CD4-positive, alpha-beta T cell treated with Interleukin-2 at 100 ng/mL for 4 hours (primary cell): ENCODE measurements at places on chromosomes 3 and 15.

DNA sequence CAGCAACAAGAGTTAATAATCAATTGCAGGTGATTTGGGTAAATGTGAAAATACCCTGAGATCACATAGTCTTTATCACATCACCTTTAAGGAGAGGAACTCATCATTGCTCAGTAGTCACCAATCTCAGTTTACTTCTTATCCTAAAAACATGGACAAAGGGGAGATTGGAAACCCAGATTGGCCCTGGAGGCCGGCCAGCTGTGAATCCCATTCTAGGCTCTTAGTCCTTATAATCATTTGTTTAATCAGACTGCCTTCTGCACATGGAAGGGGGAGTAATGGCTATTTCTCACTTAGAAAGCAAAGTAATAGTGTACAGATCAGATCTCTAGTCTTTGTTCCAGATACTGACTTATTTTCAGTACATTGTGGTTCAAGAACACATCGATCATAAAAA, 37.2 kb upstream of the CPB1 start:
- no peak for DNase-seq

DNA sequence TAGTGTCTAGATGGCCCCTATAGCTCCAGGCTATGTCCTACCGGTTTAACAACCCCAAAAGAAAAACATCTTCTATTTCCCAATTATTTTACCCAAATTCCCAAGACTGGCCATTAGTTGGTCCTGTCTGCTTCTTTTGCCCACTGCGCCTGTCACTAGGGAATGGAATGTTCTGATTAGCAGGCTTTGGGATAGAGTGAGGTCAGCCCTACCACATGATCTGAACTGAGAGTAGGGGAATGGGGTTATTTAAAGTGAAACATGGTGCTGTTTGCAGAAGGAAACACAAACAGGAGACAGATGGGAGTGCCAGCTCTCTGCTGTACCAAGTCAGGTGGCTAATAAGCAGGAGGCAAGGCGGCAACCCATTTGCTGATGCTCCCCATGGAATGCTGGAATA, 635.6 kb upstream of the CFAP20DC start:
- no peak for DNase-seq

DNA sequence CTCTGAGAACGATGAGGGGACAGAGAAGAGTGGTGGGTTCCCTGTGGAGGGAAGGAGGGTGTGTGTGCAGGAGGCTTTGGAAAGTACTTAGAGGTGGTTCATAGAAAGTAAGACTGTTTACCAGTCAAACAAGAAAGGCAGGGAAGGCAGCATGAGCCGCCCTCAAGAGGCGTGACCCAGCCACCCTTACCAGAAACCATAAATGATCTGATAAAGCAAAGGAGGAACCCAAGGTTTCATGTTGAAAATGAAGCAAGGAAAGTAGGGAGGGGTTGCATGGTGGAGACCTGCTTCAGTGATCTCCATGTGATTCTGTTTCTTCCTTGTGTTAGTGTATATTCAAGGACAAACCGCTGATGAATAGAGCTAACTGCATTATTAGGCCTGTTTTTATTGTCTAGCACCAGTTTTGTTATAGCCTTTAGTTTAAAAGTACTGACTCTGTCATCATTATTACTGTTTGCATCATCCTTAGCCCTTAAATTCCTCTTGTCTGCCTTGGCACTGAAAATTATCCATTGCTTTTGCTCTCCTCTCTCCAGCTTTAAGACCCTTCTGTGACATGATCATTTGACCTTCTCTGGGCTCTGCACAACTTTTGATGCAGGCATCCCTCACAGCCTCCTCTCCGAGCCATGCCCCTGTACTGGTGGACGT, 96.1 kb downstream of the STAC start:
- DNase-seq = no peak

- DNase-seq = no peak
These were observed 72.1 kb downstream of the FOXP1 start for GRCh38 chr3:71511446-71511845.

DNA sequence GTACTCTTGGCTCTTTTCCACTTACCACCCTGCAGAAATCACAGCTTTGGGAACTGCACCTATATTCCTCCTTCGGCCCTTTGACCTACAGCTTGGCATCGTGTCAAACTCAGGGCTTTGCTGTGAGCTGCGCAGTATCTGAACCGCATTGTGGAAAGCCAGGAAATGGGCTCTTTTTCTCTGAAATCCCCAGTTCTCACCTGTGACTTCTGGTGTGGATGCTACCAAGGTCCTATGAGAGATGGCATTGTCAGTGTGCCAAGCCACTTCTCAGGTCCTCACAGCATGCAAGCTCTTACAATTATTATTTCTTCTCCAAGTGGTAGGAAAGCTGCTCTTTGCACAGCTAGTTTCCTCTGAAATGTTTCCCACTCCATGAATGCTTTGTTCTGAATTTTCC, 450.6 kb upstream of the TBL1XR1 start:
- peak; percentile 56 for DNase-seq

DNA sequence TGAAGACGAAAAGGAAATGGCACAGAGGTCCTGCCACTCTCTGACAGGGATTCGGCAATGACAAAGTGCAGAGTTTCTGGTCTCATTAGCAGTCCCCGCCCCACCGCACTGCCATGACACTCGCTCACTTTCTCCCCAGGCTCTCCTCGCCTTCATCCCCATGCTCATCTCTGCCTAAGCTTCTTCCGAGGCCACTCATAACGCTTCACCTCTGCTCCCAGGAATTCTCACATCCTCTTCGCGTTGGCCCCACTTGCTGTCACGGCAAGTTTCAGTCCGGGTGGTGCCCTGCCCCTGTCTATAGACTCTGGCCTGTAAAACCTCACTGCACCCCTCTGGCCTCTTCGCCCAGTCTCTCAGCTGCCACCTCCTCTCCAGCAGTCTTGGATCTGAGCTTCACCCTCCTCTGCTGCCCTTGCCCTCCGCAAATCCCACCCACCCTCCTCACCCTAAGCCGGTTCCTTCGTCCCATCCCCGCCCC, 654 bp downstream of the RUBCN start:
- DNase-seq = peak; percentile 23

DNA sequence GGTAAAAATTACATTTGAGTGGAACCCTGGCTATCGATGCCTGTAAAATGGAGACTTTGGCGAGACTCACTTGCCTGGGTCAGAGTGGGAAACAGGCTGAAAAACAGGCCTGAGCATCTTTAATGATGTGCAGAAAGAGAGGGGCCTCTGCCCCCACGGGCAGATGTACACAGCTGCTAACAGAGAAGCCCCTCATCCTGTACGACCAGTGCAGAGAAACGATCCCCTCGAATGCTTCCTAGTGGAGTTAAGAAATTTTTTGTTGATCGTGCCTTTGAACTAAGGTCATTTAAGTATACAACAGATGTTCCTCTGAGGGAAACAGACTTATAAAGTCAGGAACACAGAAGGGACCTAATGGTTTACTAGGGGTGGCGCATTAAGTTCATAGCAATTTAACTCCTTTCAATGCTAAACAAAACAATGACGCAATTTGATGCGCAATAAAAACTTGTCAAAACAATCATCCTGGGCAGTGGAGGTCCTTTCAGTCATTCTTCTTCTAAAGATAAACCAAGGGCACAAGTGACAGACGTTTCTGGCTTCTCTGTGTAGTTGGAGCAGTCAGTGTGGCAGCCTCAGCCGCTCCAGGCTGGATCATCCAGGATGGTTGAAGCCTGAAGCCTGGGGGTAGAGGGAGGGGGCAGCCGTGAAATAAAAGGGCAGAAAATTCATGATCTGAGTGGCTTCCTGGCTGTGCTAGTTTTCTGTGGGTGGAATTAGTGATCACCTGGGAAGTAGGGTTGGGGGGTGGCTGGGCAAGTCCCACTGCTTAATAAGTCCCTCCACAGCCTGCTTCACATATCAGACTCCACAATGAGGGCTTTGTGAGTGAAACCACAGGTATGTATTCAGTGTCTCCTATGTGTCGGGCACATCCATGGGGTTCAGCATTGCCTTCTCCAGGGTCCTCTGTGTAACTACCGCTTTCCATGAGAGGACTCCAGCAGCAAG, 50.8 kb upstream of the MRPS22 start:
- DNase-seq = no peak

DNA sequence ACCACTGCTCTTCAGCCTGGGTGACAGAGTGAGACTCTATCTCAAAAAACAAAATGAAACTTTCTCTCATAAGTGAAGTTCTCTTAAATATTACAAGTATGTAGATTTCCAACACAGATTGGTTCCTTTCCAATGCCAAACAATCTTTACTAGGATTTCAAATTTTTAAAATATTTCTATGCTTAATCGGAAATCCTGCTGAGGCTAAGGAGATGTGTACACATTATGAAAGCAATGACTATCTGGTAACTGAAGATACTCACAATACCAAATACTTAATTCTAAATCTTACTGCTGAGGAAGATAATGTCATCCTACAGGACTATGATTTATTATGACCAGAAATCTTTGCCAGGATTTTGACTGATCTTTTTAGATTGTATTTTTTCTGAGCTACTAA, 255.6 kb upstream of the ZNF717 start:
- no peak for DNase-seq
